ENCODE measurements at places on chromosomes 6 and 20.

DNA sequence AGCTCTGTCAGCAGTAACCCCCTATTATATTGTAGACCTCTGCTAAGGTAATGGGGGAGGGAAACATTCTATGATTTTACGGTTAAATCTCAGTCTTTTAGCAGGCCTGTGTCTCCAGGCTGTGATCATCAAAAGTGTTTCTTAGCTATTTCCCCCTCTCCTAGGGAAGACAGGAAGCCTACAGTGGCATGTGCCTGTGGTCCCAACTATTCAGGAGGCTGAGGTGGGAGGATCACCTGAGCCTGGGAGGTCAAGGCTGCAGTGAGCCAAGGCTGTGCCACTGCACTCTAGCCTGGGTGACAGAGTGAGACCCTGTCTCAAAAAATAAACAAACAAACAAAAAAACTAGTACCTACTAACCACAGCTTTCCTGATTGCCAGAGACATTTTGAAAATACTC, 67.9 kb downstream of the DNAAF9 start:
- DNase-seq: no peak

GRCh38 chr6:119184008-119184648, 105.7 kb upstream of the FAM184A start:
- no peak for DNase-seq

DNA sequence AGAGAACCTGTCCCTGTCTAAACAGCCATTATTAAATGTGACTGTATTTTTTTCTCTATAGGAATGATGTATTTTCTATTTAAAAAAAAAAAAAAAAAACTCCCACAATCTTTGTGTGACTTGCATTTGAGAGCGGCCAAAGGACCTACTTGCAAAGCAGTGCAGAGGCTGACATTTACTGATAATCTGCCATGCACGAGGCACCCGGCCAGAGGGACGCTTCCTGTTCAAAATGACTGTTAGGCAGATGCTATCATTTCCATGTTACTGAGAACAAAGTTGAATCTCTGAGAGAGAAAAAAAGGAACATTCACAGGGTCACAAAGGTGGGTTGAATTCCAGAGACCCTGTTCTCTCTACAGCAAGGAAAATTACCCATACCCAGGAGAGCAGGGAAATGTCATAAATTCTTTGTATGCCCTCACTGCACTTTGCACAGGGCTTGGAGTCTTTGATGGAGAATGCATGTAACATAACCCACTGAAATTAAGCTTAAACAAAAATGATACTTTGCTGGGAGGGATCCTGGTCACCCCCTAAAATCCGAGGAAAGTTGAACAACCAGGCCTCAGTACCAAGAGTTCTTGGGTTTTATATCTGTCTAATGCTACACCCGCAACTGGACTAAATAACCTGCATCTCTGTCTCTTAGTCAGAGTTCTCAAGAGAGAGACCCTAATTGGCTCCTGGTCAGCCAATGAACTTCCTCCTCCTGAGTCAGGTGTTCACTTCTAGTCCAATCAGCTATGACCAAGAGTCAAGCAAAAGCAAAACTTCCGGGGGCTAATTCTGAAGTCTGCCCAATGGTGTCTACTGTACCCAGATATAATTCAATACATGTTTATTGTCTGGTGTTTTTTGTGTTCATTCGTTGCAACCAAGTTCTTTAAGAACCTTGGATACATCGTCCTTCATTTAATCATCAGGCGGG, 61.2 kb downstream of the GCLC start:
- no peak for DNase-seq

DNA sequence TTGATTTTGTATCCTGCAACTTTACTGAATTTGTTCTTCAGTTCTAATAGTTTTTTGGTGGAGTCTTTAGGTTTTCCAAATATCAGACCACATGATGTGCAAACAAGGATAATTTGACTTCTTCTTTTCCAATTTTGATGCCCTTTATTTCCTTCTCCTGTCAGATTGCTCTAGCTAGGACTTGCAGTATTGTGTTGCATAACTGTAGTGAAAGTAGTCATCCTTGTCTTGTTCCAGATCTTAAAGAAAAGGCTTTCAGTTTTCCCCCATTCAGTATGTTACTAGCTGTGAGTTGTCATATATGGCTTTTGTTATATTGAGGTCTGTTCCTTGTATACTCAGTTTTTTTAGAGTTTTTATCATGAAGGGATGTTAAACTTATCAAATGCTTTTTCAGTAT, 4.6 kb downstream of the MICB start:
- no peak for DNase-seq

DNA sequence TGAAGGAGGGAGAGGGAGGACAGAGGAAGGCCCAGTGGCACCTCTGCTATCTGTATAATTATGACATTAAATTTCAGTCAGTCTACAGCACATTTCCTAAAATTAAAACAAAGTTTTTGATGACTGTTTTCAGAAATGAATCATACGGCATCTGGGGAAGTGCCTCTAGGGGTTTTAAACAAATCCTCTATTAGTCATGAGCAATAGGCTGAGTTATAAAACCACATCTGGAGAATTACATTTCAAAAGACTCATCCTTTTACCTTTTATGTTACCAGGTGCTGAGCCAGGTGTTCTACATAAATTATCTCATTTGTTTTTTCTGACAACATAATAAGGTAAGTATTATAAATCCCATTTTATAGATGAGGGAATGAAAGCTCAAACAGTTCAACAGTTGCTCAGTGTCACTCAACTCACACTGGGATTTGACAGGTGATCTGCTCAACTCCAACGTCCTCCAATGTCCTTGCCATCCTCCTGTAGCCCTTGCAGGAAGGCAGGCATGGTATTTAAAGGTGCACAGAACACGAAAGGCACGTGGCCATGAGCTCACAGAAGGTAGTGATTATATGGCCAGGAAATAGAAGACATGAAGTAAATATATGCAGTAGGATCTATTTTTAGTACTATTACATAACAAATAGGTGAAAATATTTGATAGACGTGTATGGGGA, 184.2 kb upstream of the MAN1A1 start:
- peak; percentile 21 for DNase-seq

DNA sequence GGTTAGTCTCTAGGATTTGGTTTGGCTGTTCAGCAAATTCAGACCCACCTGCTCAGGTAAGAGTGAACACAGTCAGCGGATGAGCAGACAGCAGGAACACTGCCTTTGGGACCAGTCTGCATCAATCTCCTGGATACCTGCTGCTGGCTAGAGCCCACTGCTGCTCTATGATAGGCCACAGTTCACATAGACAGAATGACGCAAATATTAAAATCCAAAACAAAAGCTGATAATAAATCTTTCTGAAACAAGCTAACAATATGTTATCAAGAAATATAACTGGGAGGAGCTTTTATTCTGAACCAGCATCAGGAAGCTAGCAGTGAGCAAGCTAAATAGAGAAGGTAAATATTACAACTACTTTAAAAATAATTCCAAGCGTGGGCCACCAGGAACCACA, at the start of gene TAAR1:
Gene TAAR1 (minus strand): TSS at position 101 of the 400 bp plus-strand sequence. CDS start 13,179 bp downstream, outside the sequence.
- DNase-seq: no peak

GRCh38 chr6:53244958-53245357, 96.3 kb upstream of the GCM1 start:
- peak; percentile 50 for DNase-seq

DNA sequence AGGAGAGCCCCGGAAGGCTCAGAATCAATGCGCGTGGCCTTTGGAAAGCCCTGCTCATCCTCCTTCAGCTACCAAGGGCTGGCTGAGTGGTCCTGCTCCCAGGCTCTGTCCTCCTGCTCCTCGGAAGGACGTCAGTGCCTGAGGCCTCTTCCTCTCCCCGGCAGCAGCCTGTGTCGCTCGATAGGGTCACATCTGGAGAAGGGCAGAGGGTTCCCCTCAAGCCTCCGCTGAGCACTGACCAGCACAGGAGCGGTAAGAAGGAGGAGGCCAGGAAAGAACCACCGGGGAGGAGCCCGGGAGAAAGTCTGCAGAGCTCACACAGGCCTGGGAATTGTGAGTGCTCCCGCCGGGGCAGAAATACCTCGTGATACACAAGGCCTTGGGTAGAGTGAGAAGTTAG, 21.2 kb downstream of the KIF25 start:
- DNase-seq: no peak

DNA sequence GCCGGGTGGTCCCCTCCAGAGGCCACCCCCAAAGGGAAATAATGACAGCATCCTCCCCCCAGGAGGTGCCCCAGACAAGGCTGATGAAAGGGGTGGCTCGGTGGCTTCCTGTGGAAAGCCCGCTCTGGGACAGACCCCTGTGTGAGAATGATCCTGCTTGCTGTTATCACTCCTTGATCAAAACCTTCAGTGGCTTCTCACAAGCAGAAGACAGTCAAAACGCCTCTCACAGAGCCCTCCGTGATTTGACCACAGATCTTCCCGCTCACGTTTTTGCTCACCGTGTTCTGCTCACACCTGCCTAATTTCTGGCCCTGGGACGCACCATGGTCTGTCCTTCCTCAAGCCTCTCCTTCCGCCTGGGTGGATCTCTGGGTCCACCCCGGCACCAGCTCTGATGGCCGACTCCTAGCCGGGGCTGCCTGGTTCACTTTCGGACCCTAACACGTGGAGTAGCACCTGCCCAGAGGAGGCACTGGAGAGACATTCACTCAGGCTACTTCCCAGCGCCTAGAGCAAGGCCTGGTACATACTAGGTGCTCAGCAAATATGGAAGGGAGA, 210.4 kb downstream of the ANKRD60 start:
- no peak for DNase-seq

DNA sequence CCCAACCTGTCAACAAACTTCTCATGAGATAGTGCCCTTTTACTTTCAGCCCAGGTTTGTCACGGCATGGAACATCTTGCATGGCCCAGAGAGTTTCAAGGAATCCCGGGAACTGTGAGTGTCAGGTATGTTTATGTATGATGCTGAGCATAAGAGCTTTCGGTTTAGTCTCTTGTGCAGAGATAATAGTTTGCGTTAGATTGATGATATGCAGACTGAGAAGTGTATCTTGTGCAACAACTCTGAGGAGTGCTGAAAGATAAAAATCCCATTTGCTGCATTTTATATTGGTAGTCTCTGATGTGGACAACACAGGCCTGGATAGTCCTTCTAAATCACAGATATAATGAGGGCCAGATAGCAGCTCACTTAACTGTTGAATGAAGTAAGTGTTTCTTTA, 99.0 kb downstream of the TBX18 start:
- no peak for DNase-seq

GRCh38 chr6:113411011-113411410, 446.1 kb upstream of the MARCKS start:
- DNase-seq: no peak

GRCh38 chr20:49104365-49104648, 58.2 kb downstream of the CSE1L start:
- DNase-seq: no peak

DNA sequence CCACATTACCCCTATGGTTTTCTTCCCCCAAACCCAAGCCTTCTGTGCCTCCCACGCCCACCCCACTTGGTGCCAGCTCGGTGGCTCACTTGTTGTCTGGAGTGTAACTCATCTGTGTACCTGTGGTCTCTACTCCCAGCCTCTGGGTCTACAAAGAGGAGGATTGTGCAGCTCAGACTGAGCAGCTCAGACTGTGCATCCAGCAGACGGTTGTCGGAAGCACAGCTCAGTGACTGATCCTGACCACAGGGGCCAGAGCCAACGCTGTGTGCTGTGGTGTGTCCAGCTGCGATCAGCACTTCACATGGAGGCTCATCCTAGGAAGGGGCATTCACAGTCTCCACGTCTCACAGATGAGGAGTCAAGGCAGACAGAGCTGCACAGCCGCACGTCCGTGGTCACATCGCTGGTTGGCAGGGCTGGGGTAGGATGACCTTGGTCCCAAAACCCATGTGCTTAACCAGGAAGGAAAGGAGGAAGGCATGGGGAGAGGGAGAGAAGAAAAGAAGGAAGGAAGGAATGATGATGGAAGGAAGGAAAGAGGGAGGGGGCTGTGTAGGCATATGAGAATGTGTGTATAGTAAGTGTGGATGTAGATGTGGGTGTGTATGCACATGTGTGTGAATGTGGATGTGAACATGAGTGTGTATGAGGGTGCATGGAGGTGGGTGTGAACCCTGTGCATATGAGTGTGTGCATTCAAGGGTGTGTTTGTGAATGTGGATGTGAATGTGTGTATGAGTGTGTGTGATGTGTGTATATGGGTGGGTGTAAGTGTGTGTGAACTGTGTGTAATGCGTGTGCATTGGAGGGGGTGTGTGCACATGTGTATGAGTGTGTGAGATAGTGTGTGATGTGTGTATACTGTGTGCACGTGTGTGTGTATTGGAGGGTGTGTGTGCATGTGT, 28.2 kb upstream of the STX16 start:
- no peak for DNase-seq

DNA sequence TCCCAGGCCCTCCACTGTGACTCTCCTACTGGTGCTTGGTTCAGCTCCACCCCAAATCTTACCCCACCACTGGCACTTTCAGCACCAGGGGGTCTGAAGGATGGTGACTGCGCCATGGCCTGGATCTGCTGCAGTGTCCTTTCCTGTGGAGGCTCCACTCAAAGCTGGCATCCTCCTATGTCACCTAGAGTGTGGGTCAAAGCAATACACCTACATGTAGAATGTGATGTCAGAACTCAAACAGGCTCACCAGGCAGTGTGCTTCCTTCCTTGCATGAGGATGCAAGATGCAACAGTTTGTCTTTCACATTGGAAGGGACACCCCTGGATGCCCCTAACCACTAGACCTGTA, 32.8 kb upstream of the MICB start:
- DNase-seq: no peak

- DNase-seq: no peak
Measured at GRCh38 chr6:144695858-144696533, 410.9 kb downstream of the UTRN start.

DNA sequence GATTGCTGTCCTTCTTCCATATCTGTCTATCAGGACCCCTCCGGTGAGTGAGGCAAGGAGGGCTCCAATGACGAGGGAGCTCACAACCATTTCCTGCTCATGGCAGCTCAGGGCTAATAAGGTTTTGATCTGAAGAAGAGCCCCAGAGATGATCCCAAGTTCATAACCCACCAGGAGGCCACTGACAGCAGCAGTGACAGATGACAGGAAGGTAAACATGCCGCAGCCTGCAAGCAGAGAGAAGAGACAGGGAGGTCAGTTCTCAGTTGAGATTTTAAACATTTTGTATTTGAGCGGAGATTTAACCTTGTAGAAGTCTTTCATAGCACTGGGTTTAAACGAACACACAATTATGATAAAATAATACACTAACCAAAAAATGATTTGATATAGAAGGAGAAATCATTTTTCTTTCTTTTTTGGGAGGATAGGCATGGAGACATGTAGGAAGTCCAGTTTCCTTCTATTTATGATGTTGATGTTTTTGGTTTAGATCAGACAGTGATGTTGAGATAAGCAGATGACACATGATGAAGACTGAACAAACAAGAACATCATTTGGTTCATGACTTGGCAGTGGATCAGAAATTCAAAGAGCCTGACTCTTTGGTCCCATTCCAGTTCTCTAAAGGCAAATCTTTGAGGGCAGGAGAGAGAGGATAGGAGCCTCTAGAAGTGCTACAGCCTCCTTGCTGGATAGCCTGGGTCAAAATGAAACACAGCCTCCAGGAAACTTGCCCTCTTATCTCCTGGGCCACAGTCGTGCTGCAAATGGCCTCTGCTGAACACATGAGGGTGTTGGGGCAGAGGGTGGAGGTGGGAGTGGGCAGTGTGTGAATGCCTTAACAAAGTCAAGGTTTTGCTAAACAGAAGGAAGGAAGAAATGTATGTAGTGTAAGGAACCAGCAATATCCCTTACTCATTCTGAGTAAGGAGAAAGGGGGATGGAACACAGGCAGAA, 22.6 kb downstream of the SLC2A12 start:
- no peak for DNase-seq

Measured in GM10248 (cell line).